Stimulated activated CD4-positive, alpha-beta T cell treated with anti-CD3 and anti-CD28 coated beads, Interleukin-4, amount 100 ng/mL, for 48 hours (primary cell): ENCODE measurements at places on chromosomes 3 and 15.

DNA sequence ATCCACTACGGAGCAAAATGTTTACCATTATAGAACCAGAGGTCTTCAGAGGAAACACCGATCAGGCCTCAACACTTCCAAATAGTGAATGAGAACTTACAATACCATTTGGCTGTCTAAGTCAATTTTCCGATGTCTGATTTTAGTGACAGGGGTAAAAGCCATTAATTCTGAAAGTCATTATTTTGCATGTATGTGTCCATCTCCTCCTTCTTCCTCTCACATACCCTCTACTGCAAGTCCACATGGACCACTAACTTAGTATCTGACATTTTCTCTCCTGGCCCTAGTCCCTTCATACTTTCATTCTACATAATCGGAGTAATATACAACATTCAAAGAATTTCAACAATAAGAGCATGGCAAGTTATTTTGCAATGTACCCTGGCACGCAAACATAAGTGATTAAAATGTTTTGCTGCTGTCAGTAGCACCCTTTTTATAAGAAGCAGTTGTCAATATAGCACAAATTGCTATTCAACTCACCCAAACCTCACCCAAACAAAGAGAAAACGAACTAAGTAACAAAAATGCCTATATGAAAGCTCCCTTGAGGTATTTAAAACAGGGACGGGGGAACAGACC lies 1.9 kb downstream of the TOP2B start:
- no peak for DNase-seq

DNA sequence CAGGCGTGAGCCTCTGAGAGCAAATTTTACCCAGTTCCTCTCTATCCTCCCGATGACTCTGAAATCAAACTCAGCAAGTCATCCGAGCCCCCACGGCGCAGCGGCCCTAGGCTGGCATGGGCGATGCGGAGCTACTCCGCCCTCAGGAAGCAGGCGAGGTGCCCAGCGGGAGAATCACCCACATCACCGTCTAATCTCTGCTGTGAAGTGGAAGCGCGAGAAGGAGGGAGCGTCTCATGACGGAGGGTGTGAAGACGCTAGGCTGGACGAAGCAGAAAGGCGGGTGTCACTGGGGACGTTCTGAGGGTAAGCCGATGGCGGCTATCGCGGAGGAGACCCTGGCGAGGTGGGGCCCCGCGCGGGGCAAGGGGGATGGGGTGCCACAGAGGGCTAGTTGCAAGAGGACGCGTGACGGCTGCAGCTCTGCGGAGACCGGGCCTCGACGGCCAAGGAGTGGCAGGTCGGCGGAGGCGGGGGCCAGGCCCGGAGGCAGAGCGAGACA lies 9.1 kb upstream of the GNAI2 start:
- peak; percentile 34 for DNase-seq

GRCh38 chr15:95261546-95261945 lies 1030.2 kb downstream of the MCTP2 start:
- no peak for DNase-seq

DNA sequence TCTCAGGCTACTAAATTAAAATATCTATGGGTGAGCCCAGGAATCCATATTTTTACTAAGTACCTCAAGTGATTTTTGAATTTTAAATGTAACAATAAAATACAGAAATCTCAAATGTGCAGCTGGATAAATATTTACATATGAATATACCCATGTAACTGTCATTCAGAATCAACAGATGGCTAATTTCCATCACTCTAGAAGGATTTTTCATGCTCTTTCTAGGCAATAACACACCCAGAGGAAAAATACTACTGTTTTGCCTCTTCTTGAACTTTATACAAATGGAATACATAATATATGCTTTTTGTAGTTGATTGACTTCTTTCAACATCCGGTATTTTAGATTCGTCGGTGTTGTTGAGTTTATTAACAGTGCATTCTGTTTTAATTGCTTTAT lies 601.3 kb upstream of the NECTIN3 start:
- no peak for DNase-seq

DNA sequence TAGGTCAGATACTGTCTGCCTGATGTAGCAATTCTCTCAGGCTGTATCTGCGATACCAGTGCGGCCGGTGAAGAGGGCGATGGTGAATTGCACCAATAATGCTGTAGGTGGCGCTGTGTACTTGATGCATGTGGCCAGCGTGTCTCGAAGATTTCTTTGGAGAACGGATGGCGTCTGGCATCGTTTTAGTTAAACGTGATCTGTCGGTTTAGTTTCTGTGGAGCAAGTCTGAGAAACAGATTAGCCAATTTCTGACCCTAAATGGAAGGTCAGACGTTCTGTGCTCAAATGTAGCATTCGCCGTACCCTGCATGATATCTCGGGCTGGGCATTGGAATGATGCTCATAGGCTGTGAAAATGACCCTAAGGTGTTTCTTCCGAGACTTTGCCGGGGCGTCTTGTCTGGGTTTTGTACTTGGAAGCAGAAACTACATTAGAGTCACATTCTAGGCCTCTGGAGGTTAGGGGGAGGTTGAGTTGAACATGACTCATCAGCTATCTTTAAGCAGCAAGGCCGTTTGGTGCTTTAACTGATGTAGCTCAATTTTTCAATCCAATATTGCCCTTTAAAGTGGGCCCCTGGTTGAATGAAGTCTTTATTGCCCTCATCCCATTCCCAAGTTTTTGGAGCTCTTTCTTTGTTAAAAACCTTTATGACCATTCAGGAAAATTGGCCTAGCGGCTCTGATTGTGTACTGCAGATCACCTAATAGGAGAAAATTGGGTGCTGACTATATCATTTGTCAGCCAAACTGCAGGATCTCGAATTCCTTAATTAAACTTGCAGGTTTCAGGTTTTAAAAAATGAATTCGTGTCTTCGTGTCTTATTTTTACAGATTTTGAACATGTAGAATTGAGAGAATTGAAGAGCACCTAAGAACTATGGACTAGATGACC lies 80.0 kb downstream of the SQOR start:
- peak; percentile 30 for DNase-seq

DNA sequence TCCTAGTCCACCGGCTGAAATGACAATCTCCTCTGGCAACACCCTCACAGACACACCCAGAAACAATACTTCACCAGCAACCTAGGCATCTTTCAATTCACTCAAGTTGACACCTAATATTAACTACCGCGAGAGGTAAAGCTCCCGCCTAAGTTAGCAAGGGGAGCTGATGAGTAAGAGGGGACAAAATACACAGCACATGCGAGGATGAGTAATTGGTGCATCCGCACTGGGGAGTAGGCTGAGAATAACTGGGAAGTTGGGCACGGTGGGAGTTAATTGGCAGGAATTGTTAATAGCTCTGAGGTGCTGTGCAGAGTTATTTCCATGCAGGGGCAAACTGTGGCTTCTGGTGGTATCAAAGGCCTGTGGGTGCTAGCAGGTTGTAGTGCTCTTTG lies 14.5 kb upstream of the PLD1 start:
- no peak for DNase-seq

DNA sequence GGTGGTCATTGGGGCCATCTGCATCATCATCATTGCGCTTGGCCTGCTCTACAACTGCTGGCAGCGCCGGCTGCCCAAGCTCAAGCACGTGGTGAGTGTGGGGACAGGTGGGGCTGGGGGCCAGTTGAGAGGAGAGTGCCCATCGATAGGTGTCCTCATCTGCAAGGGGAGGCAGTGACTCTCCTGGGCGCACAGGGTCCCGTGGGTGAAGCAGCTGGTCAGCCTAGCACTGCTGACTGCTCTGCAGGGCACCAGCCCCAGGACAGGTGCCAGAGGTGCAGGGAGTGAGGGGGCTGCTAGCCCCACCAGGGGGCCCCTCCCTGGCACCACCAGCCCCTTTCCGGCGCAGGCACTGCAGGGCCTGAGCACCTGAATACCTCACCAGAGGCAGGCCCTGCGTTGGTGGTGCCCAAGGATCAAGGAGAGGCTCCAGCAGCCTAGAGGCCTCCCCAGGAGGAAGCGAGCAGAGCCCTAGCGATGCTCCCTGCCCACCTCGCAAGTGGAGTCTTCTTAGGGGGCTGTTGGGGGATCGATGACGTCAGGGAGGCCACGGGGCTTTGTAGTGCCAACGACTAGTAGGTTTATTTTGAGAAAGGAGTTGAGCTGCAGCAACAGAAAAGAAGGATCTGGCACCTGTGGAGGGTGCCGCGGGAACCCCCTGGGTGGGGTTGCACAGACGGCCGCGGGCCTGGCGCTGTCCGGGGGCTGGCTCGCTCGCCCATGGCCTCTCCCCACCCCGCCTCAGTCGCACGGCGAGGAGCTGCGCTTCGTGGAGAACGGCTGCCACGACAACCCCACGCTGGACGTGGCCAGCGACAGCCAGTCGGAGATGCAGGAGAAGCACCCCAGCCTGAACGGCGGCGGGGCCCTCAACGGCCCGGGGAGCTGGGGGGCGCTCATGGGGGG lies 976 bp upstream of the ABTB1 start:
- peak; percentile 8 for DNase-seq

GRCh38 chr3:16119887-16120286 lies 54.6 kb upstream of the GALNT15 start:
- no peak for DNase-seq

GRCh38 chr15:70265466-70265978 lies 167.8 kb upstream of the TLE3 start:
- no peak for DNase-seq

DNA sequence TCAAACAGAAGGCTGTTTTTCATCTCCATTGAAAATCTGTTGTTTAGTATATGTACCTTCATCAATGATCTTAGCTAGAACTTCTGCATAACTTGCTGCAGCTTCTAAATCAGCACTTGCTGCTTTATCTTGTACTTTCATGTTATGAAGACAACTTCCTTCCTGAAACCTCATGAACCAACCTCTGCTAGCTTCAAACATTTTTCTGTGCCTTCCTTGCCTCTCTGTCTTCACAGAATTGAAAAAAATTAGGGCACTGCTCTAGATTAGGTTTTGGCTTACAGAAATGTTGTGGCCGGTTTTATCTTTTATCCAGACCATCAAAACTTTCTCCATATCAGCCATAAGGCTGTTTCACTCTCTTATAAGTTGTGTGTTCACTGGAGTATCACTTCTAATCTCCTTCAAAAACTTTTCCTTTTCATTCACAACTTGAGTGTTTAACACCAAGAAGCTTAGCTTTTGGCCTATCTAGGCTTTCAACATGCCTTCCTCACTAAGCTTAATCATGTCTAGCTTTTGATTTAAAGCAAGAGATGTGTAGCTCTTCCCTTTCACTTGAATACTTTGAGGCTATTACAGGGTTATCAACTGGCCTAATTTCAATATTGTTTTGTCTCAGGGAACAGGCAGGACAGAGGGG lies 78.6 kb downstream of the IGSF11 start:
- DNase-seq, result no peak

- no peak for DNase-seq
These were observed 35.9 kb downstream of the CYP19A1 start for GRCh38 chr15:51302480-51302879.

GRCh38 chr3:20047341-20047779 lies 7.1 kb downstream of the KAT2B start:
- no peak for DNase-seq

- no peak for DNase-seq
These were observed 79.4 kb downstream of the SMAD3 start for GRCh38 chr15:67144609-67145311.

GRCh38 chr3:32200490-32200889 lies 38.0 kb upstream of the CMTM8 start:
- no peak for DNase-seq

DNA sequence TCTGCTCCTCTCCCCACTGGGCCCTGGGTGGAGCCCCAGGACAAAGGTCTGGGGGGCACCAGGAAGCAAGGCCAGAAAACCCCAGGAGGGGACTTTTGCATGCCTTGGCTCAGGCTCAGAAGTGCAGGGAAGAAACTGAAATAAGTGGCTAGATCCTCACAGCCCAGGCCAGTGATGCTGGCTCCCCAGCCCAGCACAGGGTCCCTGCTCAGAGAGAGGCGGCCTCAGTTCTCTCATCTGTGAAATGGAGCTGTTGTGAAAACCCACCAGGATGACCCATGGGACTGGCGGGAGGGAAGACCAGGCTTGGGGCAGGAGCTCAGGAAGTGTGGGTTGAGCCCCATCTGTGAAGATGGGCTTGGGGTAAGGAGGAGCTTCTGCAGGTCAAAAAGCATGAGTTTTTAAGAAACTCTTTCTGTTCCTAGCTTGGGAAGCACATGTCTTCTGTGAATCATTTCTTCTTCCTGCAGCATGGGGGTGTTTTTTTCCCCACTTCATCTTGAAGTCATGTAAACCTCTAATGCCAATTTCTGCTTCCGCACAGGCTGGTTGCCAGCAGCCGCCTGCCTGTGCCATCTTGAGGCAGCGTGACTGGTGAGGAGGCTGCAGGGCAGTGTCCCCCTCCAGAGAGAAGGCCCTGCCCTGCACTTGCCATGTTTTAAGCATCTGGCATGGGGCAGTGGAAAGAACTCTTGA lies 118.6 kb downstream of the SMAD6 start:
- no peak for DNase-seq

DNA sequence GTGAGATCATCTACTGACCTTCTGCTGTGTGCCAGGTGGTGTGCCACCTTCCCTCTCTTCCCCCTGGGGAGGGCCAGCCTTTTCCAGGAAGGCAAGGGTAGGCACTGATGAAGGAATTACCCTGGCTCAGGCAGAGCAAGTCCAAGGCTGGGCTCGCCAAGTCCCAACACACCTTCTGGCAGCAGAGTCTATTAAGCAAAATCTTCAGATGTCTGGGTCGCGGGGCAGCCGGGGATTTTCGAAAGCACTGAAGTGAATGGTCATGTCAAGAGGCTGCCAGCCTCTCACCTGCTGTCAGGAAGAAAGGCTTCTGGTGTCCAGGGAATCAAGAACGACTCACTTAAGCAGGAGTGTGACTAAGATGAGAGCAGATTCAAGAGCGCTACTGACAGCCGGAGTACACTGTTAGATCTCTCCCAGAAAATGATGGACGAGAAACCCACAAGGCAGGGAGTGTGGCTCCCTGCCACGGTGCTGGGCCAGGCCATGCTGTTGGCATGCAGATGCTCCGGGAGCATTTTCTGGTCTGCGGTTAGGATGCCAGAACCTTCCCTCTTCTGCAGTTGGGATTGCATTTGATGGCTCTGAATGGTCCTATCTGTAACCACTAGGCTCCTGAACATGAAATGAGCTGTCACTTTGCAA lies 479.8 kb downstream of the SHQ1 start:
- DNase-seq, result no peak

GRCh38 chr3:170816841-170817240 lies 53.2 kb downstream of the RPL22L1 start:
- no peak for DNase-seq

GRCh38 chr3:29486096-29486495 lies 205.2 kb downstream of the RBMS3 start:
- no peak for DNase-seq
